ENCODE measurements at places on chromosomes 2 and 18.

DNA sequence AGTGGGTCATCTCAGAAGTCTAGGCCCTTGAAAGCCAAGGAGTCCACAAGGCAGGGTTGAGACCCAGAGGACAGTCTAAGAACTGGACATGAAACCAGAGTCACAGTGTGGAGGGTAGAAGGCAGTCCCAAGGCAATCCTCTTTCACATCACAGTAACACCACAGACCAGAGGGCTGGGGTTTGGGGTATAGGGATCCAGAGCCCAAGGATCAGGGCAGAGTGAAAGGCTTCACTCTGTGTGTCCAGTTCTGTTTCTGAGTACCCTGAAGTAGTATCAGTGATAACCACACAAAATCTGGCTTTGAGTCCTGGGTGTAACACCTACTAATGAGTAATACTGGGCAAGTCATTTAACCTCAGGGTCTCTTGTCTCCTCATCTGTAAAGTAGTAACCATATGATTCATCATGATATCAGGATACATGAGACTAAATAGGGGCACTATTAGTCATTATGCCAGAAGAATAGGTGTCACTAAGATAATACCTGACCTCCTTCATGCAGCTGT, 91.0 kb downstream of the ICA1L start:
- no peak overlapping the region for H3K27ac ChIP-seq
- H3K4me3 ChIP-seq, result no peak overlapping the region
- H3K27me3 ChIP-seq, result no peaks in the 10 kb centered on the region
- DNase-seq, result no peak
- no peaks in the 10 kb centered on the region for H3K36me3 ChIP-seq

DNA sequence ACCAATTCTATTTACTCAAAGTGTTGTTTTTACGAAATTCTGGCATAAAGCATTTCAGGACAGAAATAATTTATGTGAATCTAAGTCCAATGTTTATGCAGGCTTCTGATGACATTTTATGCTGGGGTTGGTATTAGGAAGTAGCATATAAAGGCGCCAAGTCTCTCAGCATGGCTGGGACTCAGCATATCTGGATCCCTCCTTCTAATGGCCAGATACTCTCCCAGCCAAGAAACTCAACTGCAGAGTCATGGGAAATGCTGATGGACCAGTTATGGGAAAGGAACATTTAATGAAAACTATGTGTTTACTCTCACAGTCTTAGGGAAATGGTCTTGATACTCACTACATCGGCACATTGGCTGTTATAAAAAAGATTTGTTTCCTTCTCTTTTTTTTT, 392.2 kb downstream of the ARHGAP15 start:
- H3K36me3 ChIP-seq, result no peaks in the 10 kb centered on the region
- H3K4me1 ChIP-seq, result no peaks in the 10 kb centered on the region
- no peaks in the 10 kb centered on the region for H3K27me3 ChIP-seq
- H3K27ac ChIP-seq, result no peak overlapping the region
- no peak for DNase-seq

- H3K27ac ChIP-seq, result no peak overlapping the region
- no peaks in the 10 kb centered on the region for H3K36me3 ChIP-seq
- H3K4me1 ChIP-seq, result no peaks in the 10 kb centered on the region
- no peak overlapping the region for H3K4me3 ChIP-seq
- DNase-seq, result no peak
- no peaks in the 10 kb centered on the region for H3K27me3 ChIP-seq
Observed at GRCh38 chr18:55266981-55267380, 307.7 kb upstream of the CCDC68 start.

DNA sequence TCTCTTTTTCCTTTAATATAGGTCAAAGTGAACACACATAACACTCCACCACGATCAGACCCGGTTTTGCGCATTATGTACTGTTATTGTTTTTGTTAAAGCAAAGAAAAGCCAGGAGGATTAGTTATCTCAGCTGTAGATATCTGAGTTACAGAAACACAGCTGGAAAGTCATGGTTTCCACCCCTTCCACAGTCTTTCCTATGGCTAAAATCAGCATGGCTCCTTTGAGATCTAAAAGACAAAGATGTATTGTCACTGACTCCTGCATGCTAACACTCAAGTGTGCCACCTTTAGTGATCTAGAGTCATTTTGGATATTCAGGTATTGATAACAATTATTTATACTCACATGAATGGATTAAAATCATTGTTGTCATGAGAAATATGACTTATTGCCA, 260.0 kb downstream of the FIGN start:
- H3K4me3 ChIP-seq, result no peak overlapping the region
- no peaks in the 10 kb centered on the region for H3K36me3 ChIP-seq
- no peak overlapping the region for H3K27ac ChIP-seq

DNA sequence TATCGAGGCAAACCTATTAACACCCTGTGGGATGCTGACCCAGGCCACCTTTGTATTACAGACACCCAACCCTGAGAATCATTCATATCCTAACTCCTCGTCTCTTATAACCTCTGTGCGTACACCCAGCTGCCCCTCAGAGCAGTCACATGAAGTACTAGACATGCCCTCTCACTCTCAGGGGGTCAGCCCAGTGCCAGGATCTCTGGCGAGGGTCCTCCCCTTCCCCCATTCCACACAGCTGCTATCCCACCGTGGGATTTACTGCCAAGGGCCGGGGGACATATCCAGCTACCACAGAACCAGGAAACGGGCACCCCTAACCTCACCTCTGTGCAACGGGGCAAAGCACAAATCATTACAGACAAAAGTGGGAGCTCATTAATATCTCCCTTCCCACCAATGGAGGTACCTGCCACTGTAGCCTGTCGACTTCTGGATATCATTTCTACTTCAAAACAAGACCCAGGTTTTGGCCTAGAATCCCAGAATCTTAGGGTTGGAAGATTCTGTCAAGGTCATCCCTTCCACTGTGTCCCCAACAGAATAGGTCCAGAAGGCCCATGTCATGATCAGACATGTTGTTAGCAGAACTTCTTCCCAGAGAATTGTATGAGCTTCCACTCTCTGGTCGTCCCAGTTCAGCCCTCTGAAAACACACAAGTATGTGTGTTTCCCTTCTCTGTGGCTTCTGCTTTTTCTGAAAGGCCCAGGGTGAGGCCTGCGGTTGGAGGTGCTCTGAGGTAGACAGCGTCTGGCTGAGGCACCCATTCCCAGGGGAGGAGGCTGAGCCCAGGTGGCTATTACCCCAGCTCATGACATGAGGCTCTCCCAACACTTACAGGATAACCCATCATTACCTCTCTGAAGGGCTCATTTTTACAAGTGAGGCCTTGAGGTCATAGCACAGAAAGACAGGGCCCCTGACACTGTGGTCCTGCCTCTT, 1.7 kb downstream of the TMBIM1 start:
- no peak for DNase-seq
- peak overlapping the region; percentile 75 for H3K4me3 ChIP-seq
- no peaks in the 10 kb centered on the region for H3K36me3 ChIP-seq
- peaks cover 47% of the 10 kb centered on the region for H3K4me1 ChIP-seq

- no peak overlapping the region for H3K27ac ChIP-seq
- no peaks in the 10 kb centered on the region for H3K4me1 ChIP-seq
- no peaks in the 10 kb centered on the region for H3K36me3 ChIP-seq
- H3K27me3 ChIP-seq, result peaks cover 2% of the 10 kb centered on the region
- H3K4me3 ChIP-seq, result no peak overlapping the region
- no peak for DNase-seq
Observed at GRCh38 chr2:120388222-120389035, 42.5 kb downstream of the INHBB start.

DNA sequence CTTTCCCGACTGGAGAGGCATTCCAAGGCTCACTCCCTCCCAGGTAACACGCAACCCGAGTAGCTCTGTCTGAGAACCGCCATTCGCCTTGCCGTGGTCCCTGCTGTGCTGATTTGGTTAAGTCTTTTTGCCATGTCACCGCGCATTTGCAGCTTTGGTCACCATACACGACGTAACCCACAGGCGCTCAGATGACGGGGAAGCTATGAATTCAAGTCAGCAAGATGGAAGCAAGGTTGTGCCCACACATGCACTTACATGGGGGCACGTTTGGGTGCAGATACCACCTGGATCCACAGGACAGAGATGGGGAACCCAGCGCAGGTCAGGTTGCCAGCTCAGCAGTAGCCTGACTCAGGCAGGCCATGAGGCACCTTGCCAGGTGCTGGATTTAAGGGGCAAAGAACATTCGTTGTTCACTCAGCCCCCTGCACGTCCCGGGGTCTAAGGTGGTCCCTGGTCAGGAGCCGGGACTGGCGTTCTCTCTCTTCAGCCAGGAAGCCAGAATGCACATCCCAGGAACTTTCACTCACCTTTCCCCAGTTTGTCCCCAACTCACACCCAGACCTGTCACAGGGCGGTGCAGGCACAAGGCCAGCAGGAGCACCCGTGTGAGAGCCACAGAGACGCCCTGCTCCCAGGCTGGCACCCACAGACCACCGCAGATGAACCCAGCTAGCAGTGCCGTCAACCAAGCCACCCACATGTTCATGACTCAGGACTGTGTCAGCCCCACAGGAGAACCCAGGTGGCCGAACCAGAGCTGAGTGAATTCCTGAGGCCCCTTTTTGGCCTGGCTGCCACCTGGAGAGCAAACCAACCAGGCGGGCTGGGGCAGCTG, 19.9 kb downstream of the SNED1 start:
- H3K27ac ChIP-seq, result no peak overlapping the region
- H3K27me3 ChIP-seq, result no peaks in the 10 kb centered on the region
- peak; percentile 3 for DNase-seq
- H3K36me3 ChIP-seq, result no peaks in the 10 kb centered on the region

- peaks cover 9% of the 10 kb centered on the region for H3K27me3 ChIP-seq
- DNase-seq, result no peak
- peak overlapping the region; percentile 5 for H3K4me3 ChIP-seq
- peaks cover 7% of the 10 kb centered on the region for H3K4me1 ChIP-seq
- no peaks in the 10 kb centered on the region for H3K36me3 ChIP-seq
Observed at GRCh38 chr2:127423478-127423843, 5.2 kb downstream of the PROC start.

All from prostate gland (tissue), 2 donors.